ENCODE measurements at places on chromosomes 6 and 20. TPM values are rescaled to one million over a fixed set of nuclear protein-coding genes. Genes with fewer than 3 reads are reported as not detected.
A peak's percentile ranks its signal among the peaks of the same experiment; 100 is the strongest.

GRCh38 chr6:134577998-134578397, 260.1 kb upstream of the SGK1 start:
- H3K27me3 ChIP-seq, result no peaks in the 10 kb centered on the region
- H3K4me1 ChIP-seq, result no peaks in the 10 kb centered on the region
- DNase-seq, result no peak
- H3K4me3 ChIP-seq, result no peak overlapping the region
- H3K27ac ChIP-seq, result no peak overlapping the region

GRCh38 chr20:50690650-50691572, at the start of gene RIPOR3:
RIPOR3 (minus strand) TSS chr20:50691542; CDS start chr20:50691128, 414 bp downstream.
- no peak within 1 kb of the TSS for H3K4me3 ChIP-seq
- H3K27ac ChIP-seq, result no peak within 1 kb of the TSS
- H3K36me3 ChIP-seq, result no peaks in the 10 kb centered on the region
- H3K27me3 ChIP-seq, result no peaks in the 10 kb centered on the region
- no peak for DNase-seq

DNA sequence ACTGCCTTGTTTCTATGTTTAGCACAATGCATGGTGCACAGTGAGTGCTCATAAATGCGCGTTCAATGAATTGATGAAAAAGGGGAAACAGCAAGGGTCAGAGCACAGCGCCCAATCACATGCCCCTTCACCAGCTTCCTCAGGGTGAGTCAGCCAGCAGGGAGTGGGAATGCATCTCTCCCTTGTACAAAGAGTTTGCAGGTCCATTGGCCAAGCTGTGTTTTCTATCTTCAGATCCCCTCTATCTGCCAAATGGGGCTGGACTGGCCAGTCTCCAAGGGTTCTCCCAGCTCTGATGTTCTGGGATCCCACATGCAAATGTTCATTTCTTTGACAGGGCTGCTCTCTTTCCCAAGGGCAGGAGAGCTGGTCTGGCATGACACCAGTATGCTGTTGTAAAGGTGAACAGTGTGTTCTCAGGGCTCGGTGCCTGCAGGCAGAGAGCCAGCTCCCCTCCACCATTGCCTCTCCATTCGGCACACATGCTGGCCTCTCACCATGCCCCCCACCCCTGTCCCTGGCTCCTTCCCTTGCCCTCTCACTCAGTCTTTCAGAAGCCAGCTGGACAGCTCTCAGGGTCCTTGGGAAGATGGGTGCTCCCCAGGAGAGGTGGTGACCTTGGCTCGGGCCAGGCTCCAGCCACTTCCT, 25.0 kb downstream of the ANGPT4 start:
- H3K36me3 ChIP-seq, result no peaks in the 10 kb centered on the region
- H3K27ac ChIP-seq, result no peak overlapping the region
- H3K4me3 ChIP-seq, result no peak overlapping the region
- no peaks in the 10 kb centered on the region for H3K4me1 ChIP-seq

DNA sequence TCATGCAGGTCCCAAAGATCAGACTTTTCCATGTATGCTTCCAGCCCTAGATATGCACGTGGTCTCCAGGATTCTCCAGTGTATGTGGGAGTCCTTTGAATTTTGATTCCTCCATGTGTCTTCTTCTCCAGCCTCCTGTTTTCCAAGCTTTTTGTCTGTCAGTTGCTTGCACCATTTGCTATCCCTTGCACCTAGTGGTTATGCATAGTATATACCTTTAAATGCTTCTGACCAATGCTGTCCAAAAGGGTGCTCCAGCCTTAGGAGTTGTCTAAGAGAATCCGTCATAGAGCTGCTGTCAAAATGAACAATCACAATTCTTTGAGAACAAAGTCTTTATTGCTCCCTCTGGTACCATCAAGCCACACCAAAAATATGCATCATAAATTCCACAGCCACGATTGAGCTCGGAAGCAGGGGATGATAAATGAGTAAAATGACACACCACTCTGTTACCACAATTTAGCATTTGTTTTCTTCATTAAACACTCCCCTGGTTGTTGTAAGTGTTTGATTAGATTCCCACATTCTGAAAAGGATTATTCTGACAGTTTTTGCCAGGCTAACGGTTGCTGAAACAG, 706.2 kb upstream of the GJE1 start:
- H3K4me3 ChIP-seq, result no peak overlapping the region
- no peak overlapping the region for H3K27ac ChIP-seq
- H3K4me1 ChIP-seq, result no peaks in the 10 kb centered on the region

GRCh38 chr20:3924304-3925112, 35.3 kb downstream of the PANK2 start:
- H3K4me1 ChIP-seq, result 0 out of 2 replicates have a peak, but pooled peaks cover 3% of the 10 kb centered on the region
- H3K36me3 ChIP-seq, result peaks cover 4% of the 10 kb centered on the region
- DNase-seq, result no peak
- H3K27me3 ChIP-seq, result no peaks in the 10 kb centered on the region

DNA sequence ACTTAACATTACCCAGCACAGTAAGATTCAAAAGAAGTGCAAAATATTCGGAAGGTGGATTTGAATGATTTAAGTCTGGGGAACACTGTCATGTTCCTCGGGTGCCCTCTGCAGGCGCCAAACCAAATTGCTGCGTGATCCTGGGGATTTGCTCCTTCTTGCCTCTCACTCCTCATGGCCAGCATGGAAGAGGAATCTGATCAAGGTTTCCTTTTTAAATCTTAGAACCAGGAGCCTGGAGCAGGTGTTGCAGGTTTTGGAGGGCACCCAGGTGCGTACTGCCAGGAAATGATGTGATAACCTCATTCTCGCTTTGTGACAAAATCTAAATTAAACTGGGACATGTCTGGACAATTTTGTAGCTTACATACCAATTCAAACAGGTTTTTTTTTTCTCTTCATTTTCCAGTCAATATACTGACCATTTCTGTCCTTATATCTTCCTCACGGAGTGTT, 8.1 kb upstream of the PFDN4 start:
- no peak overlapping the region for H3K4me3 ChIP-seq
- H3K4me1 ChIP-seq, result peaks cover 6% of the 10 kb centered on the region
- no peaks in the 10 kb centered on the region for H3K27me3 ChIP-seq
- peak; percentile 91 for DNase-seq

- H3K27me3 ChIP-seq, result no peaks in the 10 kb centered on the region
- H3K4me3 ChIP-seq, result no peak overlapping the region
- no peaks in the 10 kb centered on the region for H3K36me3 ChIP-seq
- no peaks in the 10 kb centered on the region for H3K4me1 ChIP-seq
- H3K27ac ChIP-seq, result no peak overlapping the region
Observed at GRCh38 chr20:12698817-12699216, 310.0 kb upstream of the SPTLC3 start.

- H3K27me3 ChIP-seq, result no peaks in the 10 kb centered on the region
- DNase-seq, result no peak
- H3K4me3 ChIP-seq, result no peak overlapping the region
- H3K4me1 ChIP-seq, result peaks cover 38% of the 10 kb centered on the region
Observed at GRCh38 chr6:15429141-15430110, 183.6 kb downstream of the JARID2 start.

GRCh38 chr6:13496513-13497190, 9.3 kb upstream of the GFOD1 start:
- no peak overlapping the region for H3K27ac ChIP-seq
- no peak for DNase-seq
- no peak overlapping the region for H3K4me3 ChIP-seq
- no peaks in the 10 kb centered on the region for H3K27me3 ChIP-seq

GRCh38 chr20:49110767-49111694, 64.9 kb downstream of the CSE1L start:
- H3K27me3 ChIP-seq, result no peaks in the 10 kb centered on the region
- no peak overlapping the region for H3K4me3 ChIP-seq
- DNase-seq, result no peak
- H3K4me1 ChIP-seq, result no peaks in the 10 kb centered on the region
- H3K36me3 ChIP-seq, result 0 out of 2 replicates have a peak, but pooled peaks cover 6% of the 10 kb centered on the region

GRCh38 chr6:47476781-47477496, 650 bp upstream of the CD2AP start:
- H3K4me3 ChIP-seq, result peak overlapping the region; percentile 78
- DNase-seq, result no peak
- no peaks in the 10 kb centered on the region for H3K36me3 ChIP-seq
- peak overlapping the region; percentile 93 for H3K27ac ChIP-seq
- H3K27me3 ChIP-seq, result no peaks in the 10 kb centered on the region

Gene LY6G6F
- total RNA-seq, result not detected

Gene MRAP2
- 1.8 TPM for total RNA-seq

Gene CCN6
- not detected for total RNA-seq

Gene MTRF1L
- 24.4 TPM for total RNA-seq

Gene MUC21
- not detected for total RNA-seq

Gene CST2
- not detected for total RNA-seq

Gene STX7
- total RNA-seq, result 41.0 TPM
